ENCODE measurements at places on chromosomes 16 and 17. TPM values are rescaled to one million over a fixed set of nuclear protein-coding genes. Genes with fewer than 3 reads are reported as not detected.

GRCh38 chr16:27355610-27356009 lies 41.8 kb downstream of the IL4R start:
- no peaks in the 10 kb centered on the region for H3K4me1 ChIP-seq
- DNase-seq: no peak

DNA sequence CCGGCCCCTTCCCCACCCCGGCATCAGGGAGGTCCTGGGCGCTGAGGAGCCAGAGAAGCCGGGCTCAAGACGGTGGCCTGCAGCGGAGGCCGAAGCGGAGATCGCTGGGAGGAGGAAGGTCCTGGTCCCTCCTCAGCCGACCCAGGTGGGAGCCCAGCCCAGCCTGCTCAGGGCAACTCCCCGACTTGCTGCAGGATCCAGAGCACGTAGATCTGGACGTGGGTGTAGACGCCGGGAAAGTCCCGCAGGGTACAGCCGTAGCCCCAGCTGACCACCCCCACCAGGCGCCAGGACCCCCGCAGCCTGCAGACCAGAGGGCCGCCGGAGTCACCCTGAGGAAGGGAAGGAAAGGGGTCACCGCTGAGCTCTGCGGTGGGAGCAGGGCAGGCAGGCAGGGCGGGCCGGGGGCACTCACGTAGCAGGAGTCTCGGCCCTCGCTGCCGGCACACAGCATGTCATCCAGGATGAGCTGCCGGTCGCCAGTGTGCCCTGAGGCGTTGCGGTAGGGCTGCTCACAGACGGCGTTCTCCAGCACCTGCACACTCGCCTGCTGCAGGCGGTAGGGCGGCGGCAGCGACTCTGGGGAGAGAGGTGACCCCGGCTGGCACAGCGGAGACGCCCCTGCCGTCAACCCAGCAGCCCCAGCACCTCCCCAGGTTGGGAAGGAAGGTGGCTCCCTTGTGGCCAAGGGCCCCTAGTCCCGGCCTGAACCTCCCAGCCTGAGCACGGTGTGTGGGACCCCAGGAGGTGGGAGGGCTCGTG lies 5.4 kb downstream of the TPSD1 start:
- H3K4me1 ChIP-seq: peaks cover 4% of the 10 kb centered on the region
- peaks cover 61% of the 10 kb centered on the region for H3K27me3 ChIP-seq
- no peak for DNase-seq
- H3K27ac ChIP-seq: no peak overlapping the region
- no peak overlapping the region for H3K4me3 ChIP-seq
- no peaks in the 10 kb centered on the region for H3K36me3 ChIP-seq

GRCh38 chr16:35182043-35182677 lies 1722.7 kb downstream of the TP53TG3F start:
- DNase-seq: no peak
- no peaks in the 10 kb centered on the region for H3K4me1 ChIP-seq
- no peak overlapping the region for H3K4me3 ChIP-seq
- H3K27ac ChIP-seq: no peak overlapping the region
- H3K36me3 ChIP-seq: no peaks in the 10 kb centered on the region

GRCh38 chr17:55437159-55437605 lies 15.5 kb upstream of the MMD start:
- H3K4me3 ChIP-seq: no peak overlapping the region
- peaks cover 6% of the 10 kb centered on the region for H3K4me1 ChIP-seq
- no peak overlapping the region for H3K27ac ChIP-seq

DNA sequence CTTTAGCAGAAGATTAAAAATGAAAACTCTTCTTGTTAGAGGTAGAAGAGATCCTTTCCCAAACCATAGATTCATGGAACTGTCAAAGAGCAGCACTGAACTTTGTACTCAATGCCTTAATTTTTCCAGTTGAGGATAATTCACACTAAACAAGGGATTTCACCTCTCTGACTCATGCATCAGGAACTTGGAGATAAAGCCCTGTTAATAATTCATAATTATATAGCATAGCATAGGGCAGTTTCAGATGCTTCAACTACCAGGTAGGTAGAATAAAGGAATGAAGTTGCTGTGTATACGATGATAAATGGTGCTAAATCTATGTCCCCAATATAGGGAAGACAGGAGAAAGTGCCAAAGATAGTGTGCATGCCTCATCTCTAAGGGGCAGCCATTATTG lies 450.4 kb downstream of the MAF start:
- no peak overlapping the region for H3K27ac ChIP-seq
- H3K4me1 ChIP-seq: no peaks in the 10 kb centered on the region
- H3K27me3 ChIP-seq: no peaks in the 10 kb centered on the region
- H3K4me3 ChIP-seq: no peak overlapping the region
- no peak for DNase-seq
- H3K36me3 ChIP-seq: no peaks in the 10 kb centered on the region

- H3K36me3 ChIP-seq: no peaks in the 10 kb centered on the region
- H3K27ac ChIP-seq: no peak overlapping the region
- H3K4me3 ChIP-seq: no peak overlapping the region
- no peaks in the 10 kb centered on the region for H3K27me3 ChIP-seq
- no peak for DNase-seq
Measured at GRCh38 chr16:83231729-83232128, 576.0 kb upstream of the HSBP1 start.

DNA sequence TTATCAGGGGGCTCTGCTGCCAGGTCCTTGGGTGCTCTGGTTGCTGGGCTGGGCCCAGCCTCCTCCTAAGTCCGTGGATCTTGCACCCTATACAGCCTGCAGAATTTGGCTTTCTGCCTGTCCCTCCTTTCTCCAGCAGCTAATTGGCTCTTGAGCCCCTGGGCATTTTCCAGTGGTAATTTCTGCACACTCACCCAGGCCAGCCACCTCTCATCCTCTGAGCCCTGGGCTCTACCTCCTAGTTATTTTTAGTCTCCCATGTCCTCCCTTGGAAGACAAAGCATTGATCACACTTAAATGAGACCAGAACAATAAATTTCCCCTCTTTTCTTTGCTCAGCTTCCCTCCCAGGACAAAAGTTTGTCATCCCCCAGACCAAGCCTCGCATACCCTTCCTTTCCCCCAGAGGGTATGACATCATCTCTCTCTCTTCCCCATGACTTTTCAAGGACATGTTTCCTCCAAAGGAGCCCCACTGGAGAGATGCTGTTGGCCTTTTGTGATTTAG lies 38.1 kb downstream of the C17orf75 start:
- H3K27me3 ChIP-seq: no peaks in the 10 kb centered on the region
- H3K4me1 ChIP-seq: peaks cover 6% of the 10 kb centered on the region
- H3K4me3 ChIP-seq: no peak overlapping the region

DNA sequence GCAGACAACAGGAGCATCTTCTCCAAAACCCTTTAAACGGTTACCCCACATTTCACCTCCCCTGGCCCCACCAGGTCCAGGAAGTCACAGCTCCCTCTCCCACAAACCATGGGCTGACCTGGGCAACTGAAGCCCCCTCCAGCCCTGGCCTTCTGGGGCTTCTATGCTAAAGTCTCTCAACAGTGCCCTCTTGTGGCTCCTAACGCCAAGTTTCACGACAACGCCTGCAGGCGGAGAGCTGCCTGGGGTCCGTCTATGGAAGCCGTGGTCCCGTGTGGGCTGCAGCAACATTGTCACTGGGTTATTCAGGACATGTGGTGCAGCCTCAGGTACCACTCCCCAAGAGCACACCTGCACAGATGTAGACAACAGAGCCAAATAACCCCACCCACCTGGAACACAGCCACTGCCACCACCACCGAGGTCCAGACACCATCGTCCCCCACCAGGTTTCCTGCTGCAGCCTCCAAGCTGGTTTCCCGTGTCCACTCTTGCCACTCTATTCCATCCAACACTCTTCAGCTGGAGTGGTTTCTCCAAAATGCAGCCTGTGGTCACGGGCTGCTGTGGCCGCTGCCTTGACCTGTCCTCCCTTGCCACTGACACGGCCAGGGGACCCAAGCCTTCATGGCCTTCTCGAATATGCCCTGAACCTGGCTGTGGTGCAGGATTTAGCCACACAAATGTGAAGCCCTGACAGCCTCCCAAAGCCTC lies 19.1 kb downstream of the C16orf95 start:
- H3K4me3 ChIP-seq: no peak overlapping the region
- H3K36me3 ChIP-seq: no peaks in the 10 kb centered on the region
- no peaks in the 10 kb centered on the region for H3K4me1 ChIP-seq
- no peak overlapping the region for H3K27ac ChIP-seq
- peak; percentile 26 for DNase-seq

Gene CLDN9
- 3.2 TPM for total RNA-seq

- H3K4me3 ChIP-seq: no peak overlapping the region
- peak; percentile 56 for DNase-seq
- no peaks in the 10 kb centered on the region for H3K27me3 ChIP-seq
- peaks cover 9% of the 10 kb centered on the region for H3K36me3 ChIP-seq
- H3K4me1 ChIP-seq: peaks cover 4% of the 10 kb centered on the region
Measured at GRCh38 chr17:41917192-41917591, 1.6 kb downstream of the ACLY start.

- H3K27ac ChIP-seq: peak overlapping the region; percentile 2
- H3K4me3 ChIP-seq: no peak overlapping the region
- no peaks in the 10 kb centered on the region for H3K27me3 ChIP-seq
- H3K36me3 ChIP-seq: no peaks in the 10 kb centered on the region
- DNase-seq: no peak
Measured at GRCh38 chr16:2905988-2906387, 5.7 kb upstream of the FLYWCH1 start.

- no peaks in the 10 kb centered on the region for H3K27me3 ChIP-seq
- no peak overlapping the region for H3K4me3 ChIP-seq
- H3K4me1 ChIP-seq: no peaks in the 10 kb centered on the region
- H3K36me3 ChIP-seq: no peaks in the 10 kb centered on the region
- no peak overlapping the region for H3K27ac ChIP-seq
Measured at GRCh38 chr16:15509593-15510535, 75.5 kb downstream of the BMERB1 start.

DNA sequence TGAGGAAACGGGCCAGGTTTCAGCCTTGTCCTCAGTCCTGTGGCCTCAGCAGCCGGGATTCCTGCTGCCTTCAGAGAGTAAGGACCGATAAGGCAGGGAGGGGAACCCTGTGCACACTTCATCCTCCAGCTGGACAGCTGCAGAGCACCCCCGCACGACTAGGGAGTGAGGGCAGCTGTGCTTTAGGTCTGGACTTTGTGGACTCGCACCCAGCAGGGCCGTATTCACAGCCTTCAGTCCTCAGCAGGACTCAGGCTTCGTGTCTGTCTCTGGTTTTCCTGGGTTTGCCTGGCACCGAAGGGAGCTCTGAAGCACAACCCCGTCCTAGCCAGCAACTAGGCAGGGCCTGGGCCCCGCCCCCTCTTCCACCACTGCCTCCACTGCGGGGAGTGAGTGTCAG lies 45.8 kb upstream of the CACNG5 start:
- DNase-seq: no peak
- H3K36me3 ChIP-seq: no peaks in the 10 kb centered on the region
- no peak overlapping the region for H3K27ac ChIP-seq
- H3K4me1 ChIP-seq: no peaks in the 10 kb centered on the region
- H3K4me3 ChIP-seq: no peak overlapping the region

DNA sequence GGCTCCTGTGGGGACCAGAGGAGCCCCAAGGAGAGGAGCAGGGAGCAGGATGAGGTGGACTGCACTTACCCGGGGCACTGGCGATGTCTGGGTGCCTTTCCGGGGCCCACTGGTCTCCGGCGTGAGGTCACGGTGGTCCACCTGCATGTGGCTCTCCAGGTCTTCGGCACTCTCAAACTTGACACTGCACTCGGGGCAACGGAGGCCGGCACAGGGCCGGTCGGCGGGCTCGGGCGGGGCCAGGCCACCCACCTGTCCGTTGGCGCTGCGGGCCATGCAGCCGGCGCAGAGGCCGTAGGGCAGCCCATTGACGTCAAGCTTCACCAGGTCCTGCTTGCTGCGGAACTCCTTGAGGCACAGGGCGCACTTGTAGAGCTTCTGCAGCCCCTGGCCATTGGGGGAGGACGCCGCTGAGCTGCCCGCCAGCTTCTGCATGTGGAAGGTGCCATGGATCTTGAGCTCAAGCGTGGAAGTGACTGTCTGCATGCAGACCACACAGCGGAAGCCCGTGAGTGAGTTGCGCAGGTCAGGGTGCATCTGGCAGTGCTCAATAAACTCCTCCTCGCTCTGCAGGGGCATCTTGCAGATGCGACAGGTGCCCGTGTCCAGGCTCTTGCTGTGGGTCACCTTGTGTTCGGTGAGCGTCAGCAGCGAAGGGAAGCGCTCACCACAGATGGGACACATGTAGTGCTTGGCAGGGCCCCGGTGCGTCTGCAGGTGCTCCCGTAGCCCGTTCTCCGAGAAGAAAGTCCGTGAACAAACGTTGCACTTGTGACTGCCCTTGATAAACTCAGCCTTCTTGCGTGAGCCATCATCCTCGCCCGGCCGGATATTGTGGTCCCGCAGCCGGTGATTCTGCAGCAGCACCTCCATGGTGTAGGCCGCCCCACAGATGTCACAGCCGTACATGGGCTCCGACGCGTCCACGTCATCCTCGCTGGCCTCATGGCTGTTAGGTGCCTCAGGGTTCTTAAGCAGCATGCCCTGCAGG lies 220.0 kb downstream of the ZNF423 start:
- H3K4me1 ChIP-seq: peaks cover 30% of the 10 kb centered on the region
- H3K36me3 ChIP-seq: no peaks in the 10 kb centered on the region

Gene RNF157
- 11.4 TPM for total RNA-seq

Gene SOST
- 3.2 TPM for total RNA-seq

Gene PDK2
- total RNA-seq: 79.5 TPM

- H3K27ac ChIP-seq: no peak overlapping the region
- peak; percentile 84 for DNase-seq
- no peaks in the 10 kb centered on the region for H3K36me3 ChIP-seq
- H3K27me3 ChIP-seq: no peaks in the 10 kb centered on the region
- H3K4me3 ChIP-seq: peak overlapping the region; percentile 8
Measured at GRCh38 chr17:81484195-81484979, 28.2 kb downstream of the ACTG1 start.

GRCh38 chr16:81466356-81466980 lies 21.9 kb downstream of the CMIP start:
- no peaks in the 10 kb centered on the region for H3K27me3 ChIP-seq
- DNase-seq: no peak
- no peak overlapping the region for H3K27ac ChIP-seq
- H3K4me3 ChIP-seq: no peak overlapping the region

GRCh38 chr16:86858501-86858900 lies 280.2 kb downstream of the FOXL1 start:
- H3K36me3 ChIP-seq: no peaks in the 10 kb centered on the region
- no peaks in the 10 kb centered on the region for H3K4me1 ChIP-seq
- no peak overlapping the region for H3K27ac ChIP-seq
- no peaks in the 10 kb centered on the region for H3K27me3 ChIP-seq
- no peak for DNase-seq

- no peaks in the 10 kb centered on the region for H3K36me3 ChIP-seq
- H3K4me1 ChIP-seq: peaks cover 5% of the 10 kb centered on the region
- no peak for DNase-seq
- H3K27me3 ChIP-seq: no peaks in the 10 kb centered on the region
Measured at GRCh38 chr17:81298991-81299738, 4.1 kb upstream of the SLC38A10 start.

GRCh38 chr16:66947302-66948065 lies 12.2 kb downstream of the CES2 start:
- DNase-seq: peak; percentile 85
- H3K36me3 ChIP-seq: peaks cover 5% of the 10 kb centered on the region
- H3K27me3 ChIP-seq: peaks cover 40% of the 10 kb centered on the region
- no peaks in the 10 kb centered on the region for H3K4me1 ChIP-seq
- H3K4me3 ChIP-seq: peak overlapping the region; percentile 18

Gene NACA2
- not detected for total RNA-seq

Gene FBXO39
- total RNA-seq: not detected

Gene TBC1D3B
- total RNA-seq: 5.5 TPM

Gene BFAR
- 34.4 TPM for total RNA-seq
